ENCODE measurements at places on chromosomes 6 and 20.

DNA sequence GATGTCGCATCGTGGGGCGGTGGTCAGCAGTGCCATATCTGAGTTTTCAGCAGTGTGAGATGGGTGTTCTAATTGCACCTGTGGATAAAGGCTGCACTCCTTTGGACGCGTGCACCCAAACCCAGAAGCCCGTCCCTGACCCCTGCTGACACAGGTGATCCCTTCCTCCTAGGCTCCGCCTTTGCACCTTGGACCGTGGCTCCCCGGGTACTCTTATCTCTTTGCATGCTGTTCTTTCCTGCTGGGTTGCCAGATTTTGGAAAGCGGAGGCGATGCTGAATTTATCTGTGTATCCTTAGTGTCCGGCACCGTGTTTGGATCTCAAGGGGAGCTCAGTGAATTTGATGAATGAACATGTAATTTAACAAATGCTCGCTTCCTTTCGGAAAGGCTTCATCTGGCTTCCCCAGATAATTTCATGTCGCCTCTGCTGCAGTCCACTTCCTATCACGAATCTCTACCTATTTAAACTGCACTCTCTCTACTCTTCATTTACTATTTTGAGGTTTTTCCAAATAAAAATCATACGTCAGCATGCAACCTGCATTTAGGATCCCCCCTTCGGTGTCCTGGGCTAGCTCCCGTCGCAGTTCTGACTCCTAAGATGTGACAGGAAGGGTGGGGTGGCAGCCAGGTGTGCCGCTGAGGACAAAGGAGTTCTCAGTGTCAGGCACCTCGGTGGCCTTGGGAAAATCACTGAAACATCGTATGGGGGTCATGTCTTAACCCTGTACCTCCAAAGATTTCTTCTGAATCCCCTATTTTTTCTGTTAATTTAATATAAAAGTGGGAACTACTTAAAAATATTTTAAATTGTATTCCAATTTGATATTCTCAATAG is 753 bp upstream of the PERP start:
- DNase-seq: peak; percentile 84

DNA sequence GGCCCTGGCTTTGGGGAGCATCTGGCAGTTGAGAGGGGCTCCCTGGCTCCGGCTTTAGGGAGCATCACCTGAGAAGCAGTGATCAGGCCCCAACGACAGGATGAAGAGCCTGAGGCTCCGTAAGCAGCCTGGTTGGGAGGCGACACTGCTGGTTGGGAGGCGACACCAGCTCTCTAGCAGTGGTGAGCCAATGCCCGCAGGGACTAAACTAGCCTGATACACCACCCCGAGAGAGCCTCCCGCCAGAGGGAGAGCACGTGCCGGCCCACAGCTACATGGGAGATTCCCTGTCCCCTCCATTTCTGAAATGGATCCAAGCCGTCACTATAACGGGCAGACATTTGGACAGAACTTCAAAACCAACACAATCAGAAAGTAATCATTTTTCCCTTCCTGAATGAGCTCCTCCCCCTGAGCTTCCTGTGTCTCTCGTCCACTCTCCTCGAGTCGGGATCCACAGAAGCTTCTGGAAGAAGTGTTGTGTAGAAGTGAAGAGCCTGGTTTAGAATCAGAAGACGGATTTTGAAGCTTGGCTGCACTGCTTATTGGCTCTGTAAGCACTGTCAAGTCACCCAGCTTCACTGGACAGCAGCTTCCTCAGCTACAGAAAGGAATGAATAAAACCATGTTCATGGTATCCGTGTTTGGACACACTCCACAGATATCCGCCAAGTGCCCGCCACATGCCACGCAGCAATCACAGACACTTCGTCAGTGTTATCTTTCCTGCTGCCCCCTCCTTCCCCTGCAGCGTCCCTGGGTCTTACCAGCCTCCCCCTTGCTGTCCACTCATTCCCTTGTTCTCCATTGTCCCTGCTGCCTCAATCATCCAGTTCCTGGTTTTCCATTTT is 199.6 kb downstream of the TTLL2 start:
- DNase-seq: no peak

DNA sequence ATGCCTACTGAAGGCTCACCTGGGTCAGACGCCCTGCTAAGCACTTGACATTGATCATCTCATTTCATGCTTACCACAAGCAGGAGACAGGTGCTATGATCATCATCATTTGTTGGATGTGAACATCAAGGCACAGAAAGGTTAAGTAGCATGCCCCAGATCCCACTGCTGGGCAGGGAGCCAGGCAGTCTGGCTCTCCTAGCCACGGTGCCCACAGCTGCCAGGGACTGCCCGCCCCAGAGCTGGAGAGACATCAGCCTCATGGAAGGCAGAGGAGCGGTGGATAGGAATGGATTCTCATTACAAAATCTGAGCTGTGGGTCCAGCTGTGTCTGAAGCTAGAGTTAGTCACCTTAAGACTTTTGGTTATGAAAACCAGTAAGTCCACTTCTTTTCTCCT is 3.6 kb downstream of the SULF2 start:
- DNase-seq: peak; percentile 82

- no peak for DNase-seq
Observed at GRCh38 chr6:18192026-18192425, 36.8 kb downstream of the KDM1B start.

DNA sequence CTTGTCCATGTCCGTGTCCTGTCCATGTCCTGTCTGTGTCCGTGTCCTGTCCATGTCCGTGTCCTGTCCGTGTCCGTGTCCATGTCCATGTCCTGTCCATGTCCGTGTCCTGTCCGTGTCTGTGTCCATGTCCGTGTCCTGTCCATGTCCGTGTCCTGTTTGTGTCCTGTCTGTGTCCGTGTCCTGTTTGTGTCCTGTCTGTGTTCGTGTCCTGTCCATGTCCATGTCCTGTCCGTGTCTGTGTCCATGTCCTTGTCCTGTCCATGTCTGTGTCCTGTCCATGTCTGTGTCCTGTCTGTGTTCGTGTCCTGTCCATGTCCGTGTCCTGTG is 55.0 kb upstream of the BHLHE23 start:
- no peak for DNase-seq

- no peak for DNase-seq
Observed at GRCh38 chr6:38802497-38802896, 87.4 kb downstream of the DNAH8 start.

DNA sequence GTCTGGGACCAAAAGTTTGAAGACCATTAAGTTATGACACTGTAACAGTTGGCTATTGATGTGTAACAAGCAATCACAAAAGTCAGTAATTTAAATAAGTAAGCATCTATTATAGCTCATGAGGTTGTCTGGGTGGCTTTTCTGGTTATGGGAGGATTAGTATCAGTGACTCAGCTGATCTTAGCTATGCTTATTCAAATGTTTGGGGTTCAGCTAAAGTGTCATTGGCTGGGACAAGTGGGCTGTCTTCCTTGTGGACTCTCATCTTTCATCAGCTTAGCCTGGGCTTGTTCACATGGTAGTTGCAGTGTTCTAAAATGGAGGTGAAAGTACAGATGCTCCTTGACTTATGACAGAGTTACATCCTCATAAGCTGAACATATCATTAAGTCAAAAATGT is 74.6 kb upstream of the LAMP5 start:
- DNase-seq: no peak

GRCh38 chr20:884983-885952 is 30.9 kb downstream of the ANGPT4 start:
- DNase-seq: no peak

DNA sequence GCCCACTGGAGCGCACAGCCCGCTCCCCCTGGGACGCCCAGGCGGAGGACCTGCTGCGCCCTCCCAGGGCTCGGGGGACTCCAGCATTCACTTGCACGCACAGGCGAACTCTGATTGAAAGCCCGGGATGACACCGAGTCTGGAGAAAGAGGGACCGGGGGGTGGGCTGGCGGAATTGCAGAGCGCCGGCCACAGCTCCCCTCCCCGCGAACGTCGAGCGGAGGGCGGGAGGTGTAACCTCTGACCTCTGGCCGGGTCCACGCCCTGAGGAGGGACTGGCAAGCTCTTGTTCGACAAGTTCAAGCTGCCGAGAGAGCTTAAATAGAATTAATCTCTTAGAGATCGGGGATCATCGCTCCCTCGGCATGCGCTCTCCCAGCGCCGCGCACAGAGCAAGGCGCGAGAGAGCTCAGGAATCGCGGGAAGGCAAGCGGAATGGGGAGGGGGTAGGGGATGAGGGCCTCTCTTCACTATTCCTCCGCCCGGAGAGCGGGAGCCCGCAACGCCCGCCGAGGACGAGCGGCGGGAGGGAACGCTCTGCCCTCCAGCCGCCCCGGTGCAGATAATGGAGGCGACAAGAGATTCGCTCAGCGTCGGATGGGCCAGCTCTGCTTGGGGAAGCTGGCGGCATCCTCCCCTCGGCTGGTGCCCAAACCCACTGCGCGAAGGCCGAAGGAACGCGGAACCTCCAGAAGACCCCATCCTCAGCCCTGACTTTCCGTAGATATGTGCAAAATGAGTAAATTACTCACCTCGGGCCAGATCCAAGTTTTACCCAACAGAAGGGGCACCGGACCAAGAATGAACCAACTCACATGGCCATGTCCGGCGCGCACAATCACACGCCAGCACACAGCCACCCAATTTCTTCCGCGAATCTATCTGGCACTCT is 761 bp upstream of the NR2E1 start:
- no peak for DNase-seq

GRCh38 chr6:157549468-157549745 is 168.4 kb downstream of the ZDHHC14 start:
- DNase-seq: no peak

DNA sequence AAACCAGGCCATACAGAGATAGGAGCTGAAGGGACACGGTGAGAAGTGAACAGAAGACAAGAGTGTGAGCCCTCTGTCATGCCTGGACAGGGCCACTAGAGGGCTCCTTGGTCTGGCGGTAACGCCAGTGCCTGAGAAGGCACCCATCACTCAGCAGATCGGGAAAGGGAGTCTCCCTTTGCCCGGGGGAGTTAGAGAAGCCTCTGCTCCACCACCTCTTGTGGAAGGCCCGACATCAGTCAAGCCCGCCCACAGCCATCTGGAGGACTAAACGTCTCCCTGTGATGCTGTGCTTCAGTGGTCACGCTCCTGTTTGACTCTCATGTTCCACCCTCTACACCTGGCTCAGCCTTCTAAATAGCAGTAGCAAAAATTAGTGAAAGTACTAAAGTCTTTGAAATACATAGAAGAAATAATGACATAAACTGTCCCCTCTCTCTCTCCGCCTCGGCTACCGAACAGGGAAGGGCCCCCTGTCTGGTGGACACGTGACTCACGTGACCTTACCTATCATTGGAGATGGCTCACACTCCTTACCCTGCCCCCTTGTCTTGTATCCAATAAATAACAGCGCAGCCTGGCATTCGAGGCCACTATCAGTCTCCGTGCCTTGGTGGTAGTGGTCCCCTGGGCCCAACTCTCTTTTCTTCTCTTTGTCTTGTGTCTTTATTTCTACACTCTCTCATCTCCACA is 66.7 kb downstream of the RPP21 start:
- peak; percentile 34 for DNase-seq

GRCh38 chr6:44704240-44705150 is 317.0 kb downstream of the CDC5L start:
- DNase-seq: no peak

DNA sequence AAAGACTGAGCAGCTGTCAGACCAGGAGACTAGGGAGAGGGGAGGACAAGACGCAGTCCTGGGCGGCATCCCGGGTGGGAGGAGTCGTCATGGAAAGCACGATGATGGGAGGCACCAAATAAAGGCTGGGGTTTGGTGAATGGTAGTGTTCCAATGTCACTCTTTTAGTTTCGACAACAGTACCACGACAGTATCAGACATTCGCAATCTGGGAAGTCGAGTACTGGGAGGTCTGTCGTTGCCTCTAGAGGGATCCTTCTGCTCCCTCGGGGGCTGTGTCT is 32.1 kb downstream of the PSMG4 start:
- DNase-seq: no peak

GRCh38 chr6:14206391-14206790 is 88.8 kb downstream of the CD83 start:
- DNase-seq: no peak

- DNase-seq: no peak
Observed at GRCh38 chr6:119591235-119591634, 241.7 kb upstream of the MAN1A1 start.

DNA sequence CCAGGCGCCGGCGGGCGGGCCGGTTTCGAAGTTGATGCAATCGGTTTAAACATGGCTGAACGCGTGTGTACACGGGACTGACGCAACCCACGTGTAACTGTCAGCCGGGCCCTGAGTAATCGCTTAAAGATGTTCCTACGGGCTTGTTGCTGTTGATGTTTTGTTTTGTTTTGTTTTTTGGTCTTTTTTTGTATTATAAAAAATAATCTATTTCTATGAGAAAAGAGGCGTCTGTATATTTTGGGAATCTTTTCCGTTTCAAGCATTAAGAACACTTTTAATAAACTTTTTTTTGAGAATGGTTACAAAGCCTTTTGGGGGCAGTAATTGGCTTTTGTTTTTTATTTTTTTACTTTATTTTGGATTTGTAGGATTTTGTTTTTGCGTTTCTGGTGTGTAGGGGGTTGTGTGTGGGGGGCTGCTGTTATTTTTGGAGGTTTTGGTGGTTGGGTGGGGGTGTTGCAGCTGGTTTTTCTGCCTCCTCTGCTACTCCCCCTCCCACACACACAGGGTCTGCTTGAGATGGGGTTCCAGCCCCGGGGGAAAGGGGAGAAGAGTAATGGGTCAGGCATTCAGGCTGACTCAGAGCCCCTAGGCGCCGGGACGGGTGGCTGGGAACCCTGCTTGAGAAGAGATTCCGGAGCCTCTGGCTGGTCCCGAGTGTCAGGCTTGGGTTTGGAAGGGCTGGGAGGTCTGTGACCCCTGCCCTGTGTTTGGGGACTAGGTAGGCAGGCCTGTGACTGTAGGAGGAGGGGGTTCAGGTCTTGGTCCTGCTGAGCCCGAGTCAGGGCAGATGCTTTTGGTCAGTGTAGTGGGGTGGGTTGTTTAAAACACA is 2.0 kb downstream of the CEBPB start:
- DNase-seq: peak; percentile 64

DNA sequence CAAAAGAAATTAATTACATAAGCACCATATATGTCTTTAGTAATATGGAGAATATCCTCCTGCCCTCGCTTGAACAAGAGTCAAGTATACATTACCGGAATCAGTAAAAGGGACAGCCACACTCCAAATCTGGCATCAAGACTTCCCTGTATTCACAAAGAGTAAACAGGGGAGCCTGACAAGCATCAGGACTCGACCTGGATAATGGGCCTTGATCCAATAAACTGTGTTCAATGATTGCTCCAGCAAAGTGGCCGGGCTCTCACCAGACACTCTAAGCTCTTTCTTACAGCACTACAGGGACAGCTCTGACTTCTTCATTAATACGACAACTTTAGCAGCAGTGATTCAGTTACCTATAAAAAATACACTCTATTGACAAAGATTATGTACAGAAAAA is 307.9 kb upstream of the POU3F2 start:
- DNase-seq: peak; percentile 84

- no peak for DNase-seq
Observed at GRCh38 chr6:8108031-8108660, 5.8 kb upstream of the EEF1E1 start.
